ENCODE measurements at places on chromosomes 11 and 22.

DNA sequence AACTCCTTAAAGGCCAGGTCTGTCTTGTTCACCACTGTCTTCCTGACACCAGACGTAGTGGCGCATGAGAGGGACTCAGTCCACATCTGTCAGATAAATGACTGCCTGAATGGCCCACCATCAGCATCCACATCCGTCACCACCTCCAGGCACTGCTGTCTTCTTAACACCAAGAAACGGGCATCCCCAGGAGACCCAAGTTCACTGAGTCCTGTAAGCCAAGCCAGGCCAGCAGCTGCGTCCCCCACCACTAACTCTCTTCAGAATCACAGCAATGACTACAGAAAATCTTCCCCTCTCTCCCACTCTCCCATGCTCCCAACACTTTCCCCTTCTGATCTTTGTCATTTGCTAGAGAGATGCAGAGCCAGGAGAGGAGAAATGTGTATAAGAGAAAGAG, 47.3 kb upstream of the LRRC32 start:
- DNase-seq: no peak

GRCh38 chr22:48428631-48429371, 1398.9 kb downstream of the BRD1 start:
- DNase-seq: no peak

DNA sequence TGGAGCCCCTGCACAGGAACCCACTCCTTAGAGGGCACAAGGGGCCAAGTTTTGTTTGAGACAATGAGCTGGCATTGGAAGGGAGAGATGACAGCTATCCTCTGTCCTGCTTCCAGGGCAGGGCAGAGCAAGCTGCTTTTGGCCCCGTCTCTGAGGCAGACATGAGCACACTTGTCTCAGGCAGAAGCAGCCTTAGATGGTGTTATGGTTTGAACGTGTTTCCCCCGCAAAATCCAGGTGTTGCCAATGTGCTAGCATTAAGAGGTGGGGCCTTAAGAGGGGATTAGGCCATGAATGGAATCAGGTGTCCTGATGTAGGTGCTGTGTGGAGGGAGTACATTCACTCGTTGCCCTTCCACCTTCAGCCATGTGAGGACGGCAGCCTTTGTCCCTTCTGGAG, 2.5 kb downstream of the TP53AIP1 start:
- no peak for DNase-seq

- DNase-seq: no peak
Measured at GRCh38 chr11:117186431-117186761, 7.9 kb downstream of the SIDT2 start.

GRCh38 chr11:46120346-46121300, 631 bp downstream of the PHF21A start:
- no peak for DNase-seq

GRCh38 chr22:44891293-44891747, 118.5 kb downstream of the PHF21B start:
- DNase-seq: no peak

DNA sequence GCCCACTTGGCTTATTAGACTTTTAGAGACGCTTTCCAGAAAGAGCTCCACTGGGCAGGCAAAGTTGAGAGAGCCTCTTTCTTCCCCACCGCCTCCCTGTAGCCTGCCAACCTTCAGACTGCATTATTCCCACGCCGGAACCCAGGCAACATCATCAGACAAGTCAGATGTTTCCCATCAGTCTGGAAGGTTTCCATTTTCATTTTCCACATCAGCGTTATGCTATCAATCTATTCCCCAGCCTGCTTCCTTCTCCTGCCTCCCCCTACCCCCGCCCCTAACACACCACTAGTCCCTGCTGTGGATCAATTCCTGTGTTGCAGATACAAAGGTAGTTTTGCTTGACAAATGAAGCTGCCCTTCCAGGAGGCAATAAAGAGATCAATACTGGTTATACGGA, 184.8 kb downstream of the DSCAML1 start:
- no peak for DNase-seq

GRCh38 chr11:93905384-93905783, 55.0 kb upstream of the VSTM5 start:
- DNase-seq: no peak
